ENCODE measurements at places on chromosomes 11 and 22.

- no peak for DNase-seq
These were observed 26.1 kb downstream of the APIP start for GRCh38 chr11:34890089-34890488.

DNA sequence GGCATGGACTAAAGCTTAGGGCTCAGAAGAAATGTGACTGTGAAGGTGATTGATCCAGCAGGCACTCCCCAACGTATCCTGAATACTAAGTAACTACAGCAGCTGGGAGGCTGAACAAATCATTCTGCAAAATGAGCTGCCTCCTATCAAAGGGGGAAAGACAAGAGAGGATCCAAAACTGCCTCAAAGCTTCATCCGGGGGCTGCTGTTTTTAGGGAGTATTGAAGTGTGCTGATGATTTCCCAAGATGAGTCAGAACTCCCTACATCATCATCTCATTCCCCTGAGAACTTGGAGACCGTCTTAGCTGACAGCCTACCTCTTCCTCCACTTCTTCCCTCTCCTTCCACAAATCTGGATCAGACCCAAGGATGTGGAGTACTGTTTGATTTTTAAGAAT lies 108.4 kb upstream of the GRAMD1B start:
- DNase-seq: no peak

GRCh38 chr22:25406510-25407210 lies 157.8 kb upstream of the GRK3 start:
- no peak for DNase-seq

DNA sequence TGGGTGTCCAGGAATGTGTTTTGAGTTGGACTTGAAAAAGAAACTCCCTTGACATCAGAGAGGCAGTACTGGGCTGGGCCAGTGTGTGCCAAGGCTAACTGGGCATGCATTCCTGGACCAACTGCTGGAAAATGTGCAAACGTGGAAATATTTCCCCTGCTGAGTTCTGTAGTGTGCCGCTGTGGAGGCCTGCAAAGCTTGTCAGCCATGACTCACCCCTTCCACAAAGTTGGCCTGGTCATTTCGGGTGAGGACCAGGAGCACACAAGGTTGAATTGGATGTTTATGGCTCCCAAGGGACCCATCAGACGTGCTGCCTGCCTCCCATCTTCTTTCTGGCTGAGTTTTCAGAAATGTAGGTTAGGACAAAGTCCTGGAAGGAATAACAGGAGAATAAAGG lies 513.1 kb downstream of the MIAT start:
- DNase-seq: no peak

GRCh38 chr11:72069200-72069599 lies 11.1 kb downstream of the NUMA1 start:
- no peak for DNase-seq

DNA sequence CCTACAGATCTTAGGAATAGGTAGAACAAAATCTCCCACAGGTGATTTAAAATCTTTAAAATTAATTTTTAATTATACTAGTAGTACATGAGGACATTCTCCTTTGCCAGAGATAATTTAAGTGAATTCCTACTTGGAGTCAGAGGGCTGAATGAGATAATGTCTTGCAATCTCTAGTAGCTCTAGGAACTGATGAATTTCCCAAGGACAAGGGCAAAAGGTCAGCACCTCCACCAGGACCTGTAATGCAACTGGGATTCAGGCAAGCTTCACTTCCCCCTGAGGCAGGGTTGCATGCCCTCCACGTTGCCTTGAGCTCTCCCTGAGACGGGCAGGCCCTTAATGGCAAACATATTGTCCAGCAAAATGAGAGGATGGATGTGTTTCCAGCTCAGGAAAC lies 330.3 kb upstream of the PITPNB start:
- DNase-seq: no peak

DNA sequence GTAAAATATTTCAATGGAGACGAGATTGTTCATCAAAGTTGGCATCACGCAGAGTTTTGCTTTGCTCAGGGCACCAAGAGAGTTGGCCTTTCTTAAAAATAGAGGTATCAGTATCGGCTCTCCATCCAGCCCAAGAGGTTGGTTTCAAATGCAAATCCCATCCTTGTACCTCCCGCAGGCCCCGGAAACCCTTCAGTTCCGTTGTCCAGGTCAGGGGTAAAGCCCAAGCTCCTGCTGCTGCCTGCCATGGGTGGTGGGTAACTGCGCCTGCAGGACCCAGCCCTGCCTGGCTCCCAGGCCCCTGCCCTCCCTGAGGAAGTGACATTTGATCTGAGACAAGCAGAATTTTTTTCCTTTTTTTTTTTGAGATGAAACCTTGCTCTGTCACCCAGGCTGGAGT lies 49.3 kb upstream of the RTL6 start:
- DNase-seq: no peak

DNA sequence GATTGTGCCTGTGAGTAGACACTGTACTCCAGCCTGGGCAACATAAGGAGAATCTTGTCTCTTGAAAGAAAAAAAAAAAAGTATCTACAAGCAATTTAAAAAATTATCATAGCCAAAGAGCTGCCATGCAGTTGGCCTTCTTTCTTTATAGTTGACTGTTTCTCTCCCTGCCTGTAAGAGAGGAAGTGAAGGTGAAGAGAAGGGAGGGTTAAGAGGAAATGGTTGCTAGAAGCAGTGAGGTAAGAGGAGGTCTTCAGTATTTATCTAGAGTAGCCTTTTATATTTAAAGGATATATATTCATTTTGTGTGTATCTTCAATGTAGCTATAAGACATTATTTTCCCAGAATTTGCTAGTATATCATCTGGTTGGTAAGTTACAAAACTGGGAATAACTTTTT lies 217.9 kb downstream of the TMEM135 start:
- no peak for DNase-seq

DNA sequence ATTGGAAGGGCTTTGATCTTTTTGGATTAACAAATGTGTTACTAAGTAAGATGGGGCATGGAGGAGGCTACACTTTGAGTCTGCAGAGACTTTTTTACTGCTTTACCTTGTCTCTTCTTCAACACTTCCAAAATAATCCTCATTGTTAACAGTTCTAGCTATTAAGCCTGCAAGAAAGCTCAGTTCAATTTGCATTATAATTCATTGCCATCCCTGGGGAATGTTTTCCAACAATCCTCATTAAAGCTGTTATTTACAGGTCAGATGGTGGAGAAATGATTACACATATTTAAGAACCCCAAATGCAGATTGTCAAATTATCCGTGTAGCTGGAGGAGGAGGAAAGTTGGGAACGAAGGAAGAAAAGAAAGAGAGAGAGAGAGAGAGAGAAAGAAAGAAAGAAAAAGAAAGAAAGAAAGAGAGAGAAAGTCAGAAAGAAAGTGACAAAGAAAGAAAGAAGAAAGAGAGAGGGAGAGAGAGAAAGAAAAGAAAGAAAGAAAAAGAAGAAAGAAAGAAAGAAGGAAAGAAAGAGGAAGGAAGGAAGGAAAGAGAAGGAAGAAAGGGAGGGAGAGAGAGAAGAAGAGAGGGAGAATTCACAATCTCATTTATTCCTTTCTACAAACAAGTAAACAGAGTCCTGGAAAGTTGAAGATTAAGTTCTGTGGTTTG lies 443.9 kb downstream of the INSC start:
- no peak for DNase-seq

- no peak for DNase-seq
These were observed 5.2 kb downstream of the CCDC134 start for GRCh38 chr22:41805639-41806038.

DNA sequence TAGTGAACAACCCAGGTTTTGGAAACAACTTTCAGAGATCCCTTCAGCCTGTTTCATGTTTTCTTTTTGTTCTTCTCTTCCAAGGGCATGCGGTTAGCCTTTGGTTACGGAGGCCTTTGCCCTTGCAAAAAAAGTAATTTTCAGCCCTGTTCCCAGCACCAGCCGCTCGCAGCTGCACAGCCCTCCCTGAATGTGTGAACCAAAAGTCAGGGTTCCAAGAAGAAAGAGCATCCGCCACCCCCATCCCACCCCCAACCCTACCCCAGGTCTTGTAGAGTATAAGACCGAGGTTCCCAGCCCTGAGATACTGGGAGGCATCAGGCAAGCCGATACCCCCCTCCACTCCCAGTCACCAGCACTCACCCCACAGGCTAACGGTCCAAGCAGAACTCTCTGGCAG lies 56.4 kb downstream of the IGLL1 start:
- DNase-seq: no peak

Data from stimulated activated CD4-positive, alpha-beta T cell treated with anti-CD3 and anti-CD28 coated beads, TNF-alpha, amount 100 ng/mL, for 24 hours (primary cell).